SW480 (cell line): ENCODE measurements at places on chromosomes 12 and 14.

GRCh38 chr14:28886940-28887339 is 120.4 kb downstream of the FOXG1 start:
- DNase-seq: no peak

DNA sequence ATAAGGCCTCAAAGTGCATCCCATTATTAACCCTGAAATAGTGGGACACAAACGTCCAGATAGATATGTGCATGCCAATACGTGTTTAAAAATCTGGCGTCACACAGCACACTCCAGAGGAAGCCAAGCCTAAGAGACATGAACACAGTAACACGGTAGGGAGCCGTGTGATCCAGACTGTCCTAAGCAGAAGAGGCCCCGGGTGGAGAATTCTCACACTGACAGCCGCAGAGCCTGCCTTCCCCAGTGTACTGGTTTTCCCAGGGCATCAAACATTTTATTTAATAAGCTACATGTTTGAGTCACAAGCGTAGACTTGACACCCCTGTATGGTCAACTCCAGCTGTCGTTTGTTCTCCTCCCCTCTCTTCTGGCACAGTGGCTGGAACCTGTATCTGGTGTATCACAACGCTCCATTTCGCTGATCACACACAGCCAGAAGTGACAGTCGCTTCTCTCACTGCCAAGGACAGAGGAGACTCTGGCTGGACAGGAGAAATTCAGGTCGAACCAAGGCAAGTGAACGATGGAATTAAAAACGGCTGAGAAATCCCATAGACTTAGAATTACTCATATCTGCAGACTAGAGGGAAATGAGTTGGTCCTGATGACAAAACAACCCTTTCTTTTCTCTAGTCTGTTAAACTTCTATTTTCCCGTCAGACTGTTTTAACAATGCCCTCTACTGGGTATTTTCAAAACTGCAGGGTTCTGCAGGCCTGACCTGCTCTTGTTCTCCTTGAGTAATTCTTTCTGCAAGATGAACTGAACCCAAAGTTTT is 359.9 kb downstream of the RGS6 start:
- peak; percentile 60 for DNase-seq

DNA sequence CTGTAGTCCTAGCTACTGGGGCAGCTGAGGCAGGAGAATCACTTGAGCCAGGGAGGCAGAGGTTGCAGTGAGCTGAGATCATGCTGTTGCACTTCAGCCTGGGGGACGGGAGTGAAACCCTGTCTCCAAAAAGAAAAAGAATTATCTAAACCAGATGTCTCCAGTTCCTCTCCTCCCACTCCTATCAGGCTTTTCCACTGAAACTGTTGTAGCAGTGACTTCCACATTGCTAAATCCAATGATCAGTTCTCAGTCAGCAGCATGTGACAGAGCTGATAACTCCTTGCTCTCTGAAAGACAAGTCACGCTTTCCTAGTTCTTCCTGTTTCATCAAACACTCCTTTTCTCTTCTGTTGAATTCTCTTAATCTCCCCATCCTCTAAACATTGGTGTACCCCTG is 8.6 kb downstream of the SLC38A6 start:
- DNase-seq: no peak

GRCh38 chr12:77788231-77789168 is 42.2 kb upstream of the NAV3 start:
- no peak for DNase-seq

DNA sequence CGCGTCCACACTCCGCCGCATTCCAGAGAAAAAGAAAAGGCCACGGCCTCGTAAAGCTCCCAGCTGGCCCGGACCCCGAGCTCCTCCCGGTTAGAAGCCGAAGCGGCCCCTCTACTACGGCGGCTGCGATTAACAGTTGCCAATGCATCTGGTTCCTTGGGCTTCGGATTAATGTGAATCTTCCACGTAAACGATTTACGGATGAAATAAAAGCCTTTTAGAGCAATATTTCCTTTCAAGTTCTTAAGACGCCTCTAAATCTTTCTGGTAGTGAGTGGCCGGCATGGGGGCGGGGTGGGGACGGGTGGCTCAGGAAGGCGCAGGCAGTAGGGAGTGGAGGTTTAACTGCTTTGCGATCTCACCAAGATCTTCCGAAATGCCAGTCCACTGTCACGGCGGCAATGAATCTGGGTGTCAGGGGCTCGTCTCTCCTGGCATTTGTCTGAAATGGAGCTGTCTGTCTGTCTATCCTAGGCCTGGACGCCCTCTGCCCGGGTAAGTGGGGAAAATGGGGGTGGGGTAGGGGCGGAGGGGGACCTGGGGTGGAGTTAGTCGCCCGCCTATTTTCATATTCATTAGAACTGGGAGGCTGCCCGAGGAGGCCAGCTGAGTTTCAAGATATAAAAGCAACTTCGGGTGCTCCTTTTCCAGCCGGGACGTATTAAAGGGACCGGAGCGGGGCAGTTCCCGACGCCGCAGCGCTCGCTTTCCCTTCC is 413 bp upstream of the ALX1 start:
- no peak for DNase-seq

- DNase-seq: peak; percentile 17
Observed at GRCh38 chr14:24243336-24243836, 963 bp upstream of the TINF2 start.

DNA sequence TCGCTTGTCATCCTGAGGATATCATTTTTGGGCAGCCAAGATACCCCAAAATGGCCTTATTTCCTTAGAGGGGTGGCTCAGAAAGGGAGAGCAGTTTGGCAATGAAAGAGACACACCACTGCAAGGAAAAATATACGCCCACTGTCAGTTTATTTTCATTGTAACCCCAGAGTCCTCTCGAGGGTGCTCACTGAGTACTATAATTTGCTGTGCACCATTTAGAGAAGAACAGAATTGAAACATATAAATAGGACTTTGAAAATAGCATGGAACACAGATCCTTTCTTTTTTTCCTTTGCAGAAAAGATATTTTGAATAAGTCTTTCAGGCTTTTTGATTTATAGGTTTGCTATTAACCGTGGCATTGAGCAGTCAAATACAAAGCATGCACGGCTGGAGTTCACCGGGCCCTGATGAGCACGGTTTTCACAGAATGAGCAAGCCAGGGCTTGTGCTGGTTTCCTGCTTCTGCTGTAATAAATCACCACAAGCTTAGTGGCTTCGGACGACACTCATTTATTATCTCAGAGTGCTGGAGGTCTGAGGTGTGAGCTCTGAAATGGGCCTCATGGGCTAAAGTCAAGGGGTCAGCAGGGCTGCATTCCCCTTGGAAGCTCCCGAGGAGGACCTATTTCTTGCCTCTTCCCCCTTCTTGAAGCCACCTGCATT is 152.3 kb downstream of the ZNF664 start:
- DNase-seq: no peak

DNA sequence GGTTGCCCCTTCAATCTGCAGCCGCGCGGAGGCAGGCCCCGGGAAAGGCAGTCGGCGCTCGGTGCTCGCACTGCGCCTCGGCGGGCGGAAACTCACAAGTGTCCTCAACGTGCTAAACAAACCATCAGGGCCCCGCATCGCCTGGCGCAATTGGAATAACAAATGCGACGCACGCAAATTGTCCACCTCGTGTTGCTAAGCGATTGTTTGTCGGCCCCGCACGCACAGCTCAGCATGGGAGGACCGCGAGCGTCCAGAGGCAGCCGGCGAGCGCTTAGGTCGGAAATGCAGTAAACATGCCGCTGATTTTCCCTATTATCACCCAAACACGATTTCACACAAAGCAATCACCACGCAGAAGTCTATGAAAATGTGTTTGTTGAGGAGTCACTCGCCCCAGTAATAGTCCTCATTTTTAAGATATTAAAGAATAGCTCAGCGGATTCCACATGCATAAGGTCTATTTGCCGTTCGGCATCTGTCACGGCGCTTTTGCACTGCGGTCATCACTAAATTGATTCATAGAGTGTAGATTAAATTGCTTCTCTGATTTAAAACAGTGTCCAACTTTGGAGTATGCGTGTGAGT is 3.2 kb upstream of the GSC start:
- DNase-seq: no peak

- DNase-seq: no peak
Observed at GRCh38 chr14:99125616-99126431, 146.2 kb downstream of the BCL11B start.

GRCh38 chr12:123251403-123252076 is 18.3 kb downstream of the MTRFR start:
- no peak for DNase-seq

- DNase-seq: no peak
Observed at GRCh38 chr14:68713782-68714181, 79.1 kb downstream of the ZFP36L1 start.

DNA sequence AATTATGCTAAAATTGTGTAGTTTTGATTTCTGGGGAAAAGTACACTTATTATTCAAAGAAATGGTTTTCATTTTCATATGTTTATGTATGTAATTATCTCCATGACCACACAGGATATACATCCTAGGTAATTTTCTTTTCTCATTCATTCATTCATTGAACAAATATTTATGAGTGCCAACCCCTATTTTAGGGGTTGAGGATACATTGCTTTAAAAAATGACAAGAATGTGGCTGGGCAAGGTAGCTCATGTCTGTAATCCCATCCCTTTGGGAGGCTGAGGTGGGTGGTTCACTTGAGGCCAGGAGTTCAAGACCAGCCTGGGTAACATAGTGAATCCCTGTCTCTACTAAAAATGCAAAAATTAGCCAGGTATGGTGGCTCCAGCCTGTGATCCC is 40.9 kb downstream of the SGPP1 start:
- no peak for DNase-seq

GRCh38 chr12:7264538-7264937 is 39.3 kb upstream of the ACSM4 start:
- DNase-seq: no peak

GRCh38 chr14:75831455-75831854 is 150.3 kb downstream of the TGFB3 start:
- DNase-seq: peak; percentile 93

DNA sequence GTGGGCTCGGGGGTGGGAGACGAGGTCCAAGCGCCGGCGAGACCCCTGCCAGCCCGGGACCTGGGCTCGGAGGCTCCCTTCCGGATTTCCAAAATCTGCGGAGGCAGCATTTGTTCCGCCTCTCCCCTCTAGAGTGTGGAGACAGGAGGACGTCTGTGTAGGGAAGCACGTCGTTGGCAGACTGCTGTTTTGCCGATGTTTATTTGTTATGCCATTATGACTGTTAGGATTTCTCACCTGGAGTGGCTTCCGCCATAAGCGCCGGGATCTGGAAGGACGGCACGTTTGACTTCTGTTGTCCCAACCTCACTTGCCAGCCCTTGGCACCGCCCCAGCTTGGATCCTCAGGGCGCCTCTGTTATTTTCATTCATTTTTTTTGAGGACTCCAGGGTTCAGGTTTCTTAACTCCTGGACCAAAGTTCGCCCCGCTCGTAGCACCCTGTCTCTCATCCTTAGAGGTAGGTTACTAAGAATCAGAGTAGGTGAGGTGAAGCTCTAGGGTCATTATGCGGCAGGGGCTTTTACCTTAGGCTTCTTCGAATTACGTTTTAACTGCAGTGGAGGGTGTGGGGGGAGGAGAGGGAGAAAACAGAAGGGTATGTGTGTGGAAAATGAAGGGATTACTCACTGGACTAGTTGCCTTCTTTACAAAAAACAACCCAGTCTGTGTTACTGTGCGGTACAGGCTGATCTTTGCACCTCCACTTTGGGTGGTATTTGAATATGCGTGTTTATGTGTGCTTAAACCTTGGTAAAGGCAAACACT is 547 bp upstream of the PYGL start:
- peak; percentile 86 for DNase-seq
